Chondrocyte (in vitro differentiated cells): ENCODE measurements at places on chromosomes 1 and 21. TPM values are rescaled to one million over a fixed set of nuclear protein-coding genes. Genes with fewer than 3 reads are reported as not detected.
A peak's percentile ranks its signal among the peaks of the same experiment; 100 is the strongest.

Gene KCNK2
- not detected in 3 replicates for total RNA-seq

Gene MTHFR
- 18.2 to 23.3 TPM (median 22.3 TPM) in 3 replicates for total RNA-seq

Gene ITLN2
- total RNA-seq: not detected in 3 replicates

Gene RGS8
- 0.17 TPM in 1 of 3 replicates, not detected in the others for total RNA-seq

Gene DMRTA2
- total RNA-seq: not detected in 3 replicates

Gene MNDA
- not detected in 3 replicates for total RNA-seq

Gene TLR5
- total RNA-seq: 0.17 to 0.36 TPM (median 0.22 TPM) in 3 replicates

DNA sequence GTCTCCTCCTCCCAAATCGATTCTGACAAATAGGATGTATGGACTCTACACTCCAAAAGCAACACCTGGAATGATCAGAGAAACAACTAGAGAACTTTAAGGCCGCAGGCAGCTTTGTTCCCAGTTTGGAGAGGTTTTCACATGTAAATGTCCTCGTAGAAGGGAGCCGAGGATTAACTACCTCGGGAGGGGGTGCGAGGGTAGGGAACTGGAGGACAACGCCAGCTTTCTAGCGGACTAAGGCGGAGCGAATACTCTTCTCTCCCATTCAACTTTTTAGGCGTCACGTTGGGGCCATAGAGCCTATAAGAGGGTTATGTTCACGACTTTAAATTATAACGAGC, 1.2 kb downstream of the SCAF4 start:
- H3K27ac ChIP-seq: peak overlapping the region; percentile 89
- H3K27me3 ChIP-seq: no peaks in the 10 kb centered on the region
- H3K36me3 ChIP-seq: no peaks in the 10 kb centered on the region
- H3K4me3 ChIP-seq: peak overlapping the region; percentile 82
- H3K4me1 ChIP-seq: peaks cover 4% of the 10 kb centered on the region

GRCh38 chr1:225881081-225881958, 860 bp downstream of the TMEM63A start:
- DNase-seq: peak; percentile 82
- peak overlapping the region; percentile 91 for H3K4me3 ChIP-seq

DNA sequence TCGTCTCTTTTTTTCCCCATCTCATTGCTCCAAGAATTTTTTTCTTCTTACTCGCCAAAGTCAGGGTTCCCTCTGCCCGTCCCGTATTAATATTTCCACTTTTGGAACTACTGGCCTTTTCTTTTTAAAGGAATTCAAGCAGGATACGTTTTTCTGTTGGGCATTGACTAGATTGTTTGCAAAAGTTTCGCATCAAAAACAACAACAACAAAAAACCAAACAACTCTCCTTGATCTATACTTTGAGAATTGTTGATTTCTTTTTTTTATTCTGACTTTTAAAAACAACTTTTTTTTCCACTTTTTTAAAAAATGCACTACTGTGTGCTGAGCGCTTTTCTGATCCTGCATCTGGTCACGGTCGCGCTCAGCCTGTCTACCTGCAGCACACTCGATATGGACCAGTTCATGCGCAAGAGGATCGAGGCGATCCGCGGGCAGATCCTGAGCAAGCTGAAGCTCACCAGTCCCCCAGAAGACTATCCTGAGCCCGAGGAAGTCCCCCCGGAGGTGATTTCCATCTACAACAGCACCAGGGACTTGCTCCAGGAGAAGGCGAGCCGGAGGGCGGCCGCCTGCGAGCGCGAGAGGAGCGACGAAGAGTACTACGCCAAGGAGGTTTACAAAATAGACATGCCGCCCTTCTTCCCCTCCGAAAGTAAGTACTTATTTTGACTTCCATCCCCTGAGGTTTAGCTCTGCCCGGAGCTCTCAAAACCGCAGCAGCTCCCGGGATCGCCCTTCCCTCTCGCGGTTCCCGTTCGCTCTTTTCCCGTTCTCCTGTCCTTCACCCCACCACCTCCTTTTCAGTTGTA, 1.5 kb downstream of the TGFB2 start:
- peaks cover 44% of the 10 kb centered on the region for H3K4me1 ChIP-seq
- H3K4me3 ChIP-seq: no peak overlapping the region
- no peak overlapping the region for H3K27ac ChIP-seq
- H3K27me3 ChIP-seq: no peaks in the 10 kb centered on the region

DNA sequence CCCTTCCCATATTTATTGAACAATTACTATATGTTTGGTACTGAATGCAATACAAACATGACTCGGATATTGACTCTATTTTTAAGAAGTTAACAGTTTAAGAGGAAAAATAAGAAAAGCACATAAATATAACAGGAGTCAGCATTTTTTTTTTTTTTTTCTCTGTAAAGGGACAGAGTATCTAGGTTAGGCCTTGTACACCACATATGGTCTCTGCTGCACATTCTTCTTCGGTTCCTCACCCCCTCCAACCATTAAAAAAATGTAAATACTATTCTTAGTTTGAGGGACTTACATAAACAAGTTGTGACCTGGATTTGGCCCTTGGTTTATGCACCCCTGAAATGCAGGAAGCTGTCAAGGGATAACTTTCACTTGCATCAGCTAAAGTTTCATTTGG, 40.4 kb downstream of the PHC2 start:
- H3K4me1 ChIP-seq: peaks cover 44% of the 10 kb centered on the region
- peak overlapping the region; percentile 37 for H3K27ac ChIP-seq

DNA sequence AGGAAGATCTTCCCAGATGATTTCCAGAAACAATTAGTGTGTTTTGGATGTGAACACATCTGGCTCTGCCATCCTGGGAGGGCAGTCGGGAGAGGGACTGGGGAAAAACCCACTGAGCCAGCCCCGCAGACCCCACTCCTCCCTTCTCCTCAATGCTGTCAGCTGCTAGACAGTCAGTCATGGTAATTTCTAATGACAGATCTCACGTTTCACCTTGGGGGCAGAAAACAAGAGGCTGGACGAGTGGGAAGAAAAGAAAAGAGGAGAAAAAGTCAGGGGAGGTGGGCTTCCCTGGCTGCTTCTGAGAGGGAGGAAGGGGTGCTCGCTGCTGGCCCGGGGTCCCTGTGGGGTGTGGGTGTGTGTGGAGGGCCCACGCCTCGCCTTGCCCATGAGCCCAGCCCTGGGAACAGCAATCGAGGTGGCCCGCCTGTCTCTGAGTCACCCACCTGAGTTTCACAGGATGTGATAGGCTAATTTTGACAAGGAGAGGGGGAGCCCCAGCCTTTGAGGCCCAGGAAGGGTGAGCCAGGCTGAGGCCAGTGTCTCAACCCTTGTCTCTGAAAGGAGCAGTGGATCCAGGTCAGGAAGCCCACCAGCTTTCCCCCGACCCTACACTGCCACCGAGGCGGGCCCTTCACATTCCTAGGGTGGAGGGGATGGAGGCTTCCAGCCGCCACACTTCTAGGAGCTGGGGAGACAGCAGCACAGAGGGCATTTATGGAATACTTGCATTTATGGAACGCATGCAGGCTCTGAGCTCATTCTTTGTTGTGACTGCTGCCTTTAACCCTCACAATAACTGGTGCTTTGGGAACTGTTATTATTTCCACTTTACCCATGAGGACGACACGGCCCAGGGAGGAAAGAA, 49.1 kb upstream of the IFNLR1 start:
- no peak for DNase-seq
- peak overlapping the region; percentile 57 for H3K27ac ChIP-seq
- no peaks in the 10 kb centered on the region for H3K36me3 ChIP-seq
- H3K4me1 ChIP-seq: peaks cover 21% of the 10 kb centered on the region
- peaks cover 2% of the 10 kb centered on the region for H3K27me3 ChIP-seq

- H3K36me3 ChIP-seq: no peaks in the 10 kb centered on the region
- H3K27me3 ChIP-seq: no peaks in the 10 kb centered on the region
- no peak overlapping the region for H3K27ac ChIP-seq
Observed at GRCh38 chr1:1291548-1292441, 11.6 kb downstream of the SCNN1D start.

DNA sequence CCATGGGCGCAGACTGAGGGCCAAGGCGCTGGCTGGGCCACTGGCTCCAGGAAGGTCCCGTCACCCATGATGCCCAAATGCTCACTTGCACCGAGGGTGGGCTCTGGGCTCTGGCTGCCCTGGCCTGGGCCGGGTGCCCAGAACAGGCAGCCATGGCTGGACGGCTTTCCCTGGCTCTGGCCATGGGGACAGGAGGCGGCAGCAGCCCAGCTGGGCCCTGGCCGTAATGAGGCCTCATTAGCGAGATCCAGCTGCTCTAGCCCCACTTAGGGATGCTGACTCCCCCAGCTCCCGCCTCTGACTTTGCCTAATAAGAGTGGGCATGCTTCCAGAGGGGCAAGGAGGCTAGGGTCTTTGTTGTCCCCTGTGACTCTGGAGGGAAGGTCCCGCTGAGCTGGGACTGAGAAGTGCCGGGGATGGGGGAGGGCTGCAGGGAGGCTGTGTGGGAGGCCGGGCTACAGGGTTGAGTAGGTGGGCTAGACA, 11.8 kb downstream of the SLC6A9 start:
- H3K36me3 ChIP-seq: peaks cover 13% of the 10 kb centered on the region
- peaks cover 14% of the 10 kb centered on the region for H3K4me1 ChIP-seq
- DNase-seq: no peak
- H3K27me3 ChIP-seq: no peaks in the 10 kb centered on the region
- H3K27ac ChIP-seq: no peak overlapping the region

- H3K27me3 ChIP-seq: no peaks in the 10 kb centered on the region
- peaks cover 18% of the 10 kb centered on the region for H3K4me1 ChIP-seq
- H3K36me3 ChIP-seq: no peaks in the 10 kb centered on the region
Observed at GRCh38 chr1:240424740-240425464, 187.1 kb downstream of the GREM2 start.

GRCh38 chr1:32077451-32077850, 4.7 kb downstream of the TMEM39B start:
- no peak overlapping the region for H3K4me3 ChIP-seq
- no peaks in the 10 kb centered on the region for H3K27me3 ChIP-seq
- DNase-seq: no peak
- no peak overlapping the region for H3K27ac ChIP-seq
- peaks cover 17% of the 10 kb centered on the region for H3K36me3 ChIP-seq

- no peaks in the 10 kb centered on the region for H3K4me1 ChIP-seq
- no peak for DNase-seq
- no peak overlapping the region for H3K27ac ChIP-seq
- H3K27me3 ChIP-seq: peaks cover 34% of the 10 kb centered on the region
- no peak overlapping the region for H3K4me3 ChIP-seq
Observed at GRCh38 chr1:206041640-206042039, 11.3 kb upstream of the RHEX start.

DNA sequence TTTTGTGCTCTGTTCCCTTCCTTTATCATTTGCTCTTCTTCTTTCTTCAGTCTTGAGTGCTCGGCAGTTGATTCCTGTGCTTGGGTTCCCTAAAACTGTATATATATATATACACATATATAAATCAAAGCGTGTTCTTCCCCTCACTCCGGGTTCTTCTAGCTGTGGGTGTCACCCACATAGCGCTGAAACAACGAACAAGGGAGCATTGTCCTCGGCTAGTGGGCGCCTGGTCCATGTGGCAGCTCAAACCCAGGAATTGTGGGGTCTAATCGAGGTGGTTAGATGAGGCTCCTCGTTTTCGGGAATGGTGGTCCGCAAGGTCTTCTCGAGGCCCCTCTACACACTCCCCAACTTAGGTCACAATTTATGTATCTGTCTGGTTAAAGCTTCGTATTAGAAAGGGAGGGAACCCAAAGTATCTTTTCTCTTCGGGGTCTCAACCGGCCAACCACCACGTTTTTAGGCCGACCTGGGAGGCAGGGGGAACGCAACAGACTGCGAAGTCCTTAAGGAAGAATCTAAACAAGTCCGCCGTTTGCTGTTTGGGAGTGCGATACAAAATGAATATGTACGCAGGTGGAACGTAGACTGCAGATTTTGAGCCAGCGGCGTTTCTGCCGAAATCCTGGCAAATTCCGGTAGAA, 504 bp upstream of the SDHC start:
- no peak for DNase-seq
- H3K4me1 ChIP-seq: peaks cover 21% of the 10 kb centered on the region
- H3K27ac ChIP-seq: peak overlapping the region; percentile 100
- H3K27me3 ChIP-seq: peaks cover 2% of the 10 kb centered on the region

GRCh38 chr1:36328713-36329112, 5.3 kb upstream of the EVA1B start:
- no peak for DNase-seq
- H3K4me1 ChIP-seq: peaks cover 36% of the 10 kb centered on the region
- H3K4me3 ChIP-seq: no peak overlapping the region
- H3K27me3 ChIP-seq: no peaks in the 10 kb centered on the region
- peaks cover 2% of the 10 kb centered on the region for H3K36me3 ChIP-seq

GRCh38 chr1:235074523-235075047, 54.1 kb downstream of the TOMM20 start:
- H3K36me3 ChIP-seq: no peaks in the 10 kb centered on the region
- peaks cover 27% of the 10 kb centered on the region for H3K4me1 ChIP-seq
- no peaks in the 10 kb centered on the region for H3K27me3 ChIP-seq
- DNase-seq: no peak
- H3K27ac ChIP-seq: peak overlapping the region; percentile 97

DNA sequence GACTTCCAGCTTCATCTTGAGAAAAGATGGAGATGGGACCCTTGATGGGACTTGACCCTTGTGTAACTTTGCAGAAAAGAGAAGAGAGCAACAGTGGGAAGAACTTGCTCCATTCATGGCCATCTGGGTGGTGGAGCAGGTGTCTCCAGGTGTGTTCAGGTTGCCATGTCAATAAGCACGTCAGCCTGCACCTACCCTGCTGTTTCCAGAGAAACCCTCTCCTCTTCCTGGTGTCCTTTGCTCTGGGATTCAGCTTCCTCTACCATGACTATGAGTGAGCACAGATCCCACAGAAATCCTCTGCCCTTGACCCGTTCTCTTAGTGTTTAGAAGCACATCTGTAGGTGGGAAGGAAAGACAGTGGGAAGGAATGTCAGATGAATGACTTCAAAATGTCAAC, 21.8 kb upstream of the OTUD3 start:
- peaks cover 2% of the 10 kb centered on the region for H3K36me3 ChIP-seq
- DNase-seq: no peak
- peak overlapping the region; percentile 23 for H3K27ac ChIP-seq
- no peak overlapping the region for H3K4me3 ChIP-seq
- H3K4me1 ChIP-seq: peaks cover 17% of the 10 kb centered on the region

- H3K4me3 ChIP-seq: no peak overlapping the region
- H3K36me3 ChIP-seq: peaks cover 20% of the 10 kb centered on the region
- H3K27me3 ChIP-seq: no peaks in the 10 kb centered on the region
- no peaks in the 10 kb centered on the region for H3K4me1 ChIP-seq
- no peak for DNase-seq
Observed at GRCh38 chr1:236904892-236905741, 99.1 kb downstream of the MT1HL1 start.

- H3K27ac ChIP-seq: peak overlapping the region; percentile 29
- DNase-seq: no peak
- H3K27me3 ChIP-seq: no peaks in the 10 kb centered on the region
- H3K36me3 ChIP-seq: no peaks in the 10 kb centered on the region
- no peak overlapping the region for H3K4me3 ChIP-seq
Observed at GRCh38 chr1:198465201-198466144, 75.0 kb downstream of the ATP6V1G3 start.
